Stimulated activated CD8-positive, alpha-beta memory T cell treated with anti-CD3 and anti-CD28 coated beads, Interleukin-7, amount 100 ng/mL, for 1 hour (primary cell): ENCODE measurements at places on chromosomes 1 and 21.

GRCh38 chr1:200243042-200243437 lies 166.8 kb downstream of the ZNF281 start:
- no peak for DNase-seq

DNA sequence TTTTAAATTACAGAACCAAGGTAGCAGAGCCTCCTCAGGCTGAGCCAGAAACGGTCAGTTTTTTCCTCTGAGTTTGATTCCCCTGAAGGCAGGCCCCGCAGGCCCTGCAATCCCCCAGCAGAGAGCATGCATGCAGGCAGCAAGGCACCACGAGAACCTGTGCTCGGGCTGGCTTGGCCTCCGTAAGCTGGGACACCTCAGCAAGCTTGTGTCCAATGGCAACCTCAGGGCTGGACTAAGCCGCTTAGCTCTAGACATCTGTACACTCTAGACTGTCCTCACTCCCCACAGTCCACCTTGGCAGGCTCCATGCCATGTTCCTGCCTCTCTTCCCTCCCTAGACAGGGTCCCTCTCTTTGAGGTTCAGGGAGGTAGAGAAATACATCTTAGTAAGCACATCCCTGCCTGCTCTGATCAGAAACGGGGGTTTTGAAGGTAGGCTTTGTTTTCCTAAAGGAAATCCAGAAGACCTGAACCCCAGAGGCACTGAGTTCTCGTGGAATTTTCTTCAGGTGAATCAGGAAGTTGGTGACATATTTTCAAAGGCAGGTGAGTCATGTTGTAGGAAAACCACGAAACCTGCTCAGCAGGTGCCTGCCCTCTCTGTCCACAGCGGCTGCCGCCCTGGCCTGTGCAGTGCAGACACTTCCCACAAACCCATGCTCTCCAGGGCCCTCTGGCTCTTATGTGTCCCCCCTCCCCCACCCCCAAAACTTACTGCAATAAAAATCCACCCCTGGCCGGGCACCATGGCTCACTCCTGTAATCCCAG lies 7.0 kb downstream of the TMEM63A start:
- DNase-seq: no peak

- DNase-seq: no peak
These were observed 14.3 kb upstream of the LSM10 start for GRCh38 chr1:36411674-36412648.

DNA sequence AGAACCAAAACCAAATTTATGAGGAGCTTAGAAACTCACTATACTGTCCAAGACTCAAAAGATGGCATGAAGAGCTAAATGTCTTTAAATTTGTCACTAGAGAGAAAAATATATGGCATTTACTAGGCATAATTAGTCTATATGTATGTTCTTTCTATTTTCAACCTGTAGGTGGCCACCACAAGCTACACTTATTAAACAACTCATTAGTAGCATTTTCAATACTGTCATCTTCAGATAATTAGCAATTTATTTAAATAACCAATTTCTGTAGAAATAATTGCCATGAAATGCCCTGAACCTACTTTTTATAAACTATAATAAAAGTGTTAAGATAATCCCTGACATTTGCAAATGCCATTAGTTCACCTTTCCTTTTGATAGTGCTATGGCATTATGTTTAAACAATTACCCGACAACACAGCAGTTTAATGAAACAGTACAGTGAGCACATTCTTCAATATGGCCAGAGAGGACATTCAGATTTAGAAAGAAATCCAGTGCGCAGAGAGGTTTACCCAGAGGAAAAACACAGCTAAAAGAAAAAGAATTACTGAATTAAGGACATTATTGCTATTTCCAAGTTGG lies 522.5 kb downstream of the PTBP2 start:
- no peak for DNase-seq

- DNase-seq: no peak
These were observed 107.0 kb downstream of the PLXNA2 start for GRCh38 chr1:208137193-208137592.
